T-helper 17 cell (primary cell): ENCODE measurements at places on chromosomes 6 and 20. TPM values are rescaled to one million over a fixed set of nuclear protein-coding genes. Genes with fewer than 3 reads are reported as not detected.

DNA sequence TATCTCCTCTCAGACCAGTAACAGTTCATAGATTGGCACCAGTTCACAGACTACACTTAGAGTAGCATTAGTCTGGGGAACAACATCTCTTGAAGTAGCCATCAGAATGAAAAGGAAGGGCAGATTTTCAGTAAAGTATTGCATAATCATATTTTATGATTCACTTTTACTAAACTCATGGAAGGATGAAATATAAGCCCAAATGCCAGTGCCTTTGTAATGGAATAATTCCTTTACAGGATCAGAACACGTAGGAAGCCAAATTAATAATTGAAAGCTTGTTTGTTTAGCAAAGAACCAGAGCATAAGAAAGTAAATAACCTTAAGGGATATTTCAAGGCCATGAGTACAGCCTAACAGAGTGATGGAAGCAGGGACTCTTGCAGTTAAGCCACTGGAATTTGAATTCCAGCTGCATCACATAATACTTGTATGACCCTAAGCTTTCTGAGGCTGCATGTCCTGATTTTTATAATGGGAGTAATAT lies 11.4 kb upstream of the LOC128125822 start:
- no peak for DNase-seq

The SLC35F1 gene
- not detected for total RNA-seq

DNA sequence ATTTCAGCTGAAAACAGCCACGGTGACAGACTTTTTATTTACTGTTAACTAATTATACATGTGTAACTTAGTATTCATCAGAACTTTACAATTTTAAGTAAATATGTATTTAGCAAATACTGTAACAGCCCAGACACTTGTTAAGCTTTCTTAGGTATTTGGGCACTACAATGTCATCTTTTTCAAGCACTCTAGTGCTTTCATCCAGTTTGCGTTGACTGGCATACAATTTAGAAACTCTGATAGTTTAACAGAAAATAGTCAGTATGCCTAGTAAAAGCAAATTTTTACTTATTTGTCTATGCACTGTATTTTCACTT lies 10.6 kb downstream of the RBM39 start:
- DNase-seq = no peak

DNA sequence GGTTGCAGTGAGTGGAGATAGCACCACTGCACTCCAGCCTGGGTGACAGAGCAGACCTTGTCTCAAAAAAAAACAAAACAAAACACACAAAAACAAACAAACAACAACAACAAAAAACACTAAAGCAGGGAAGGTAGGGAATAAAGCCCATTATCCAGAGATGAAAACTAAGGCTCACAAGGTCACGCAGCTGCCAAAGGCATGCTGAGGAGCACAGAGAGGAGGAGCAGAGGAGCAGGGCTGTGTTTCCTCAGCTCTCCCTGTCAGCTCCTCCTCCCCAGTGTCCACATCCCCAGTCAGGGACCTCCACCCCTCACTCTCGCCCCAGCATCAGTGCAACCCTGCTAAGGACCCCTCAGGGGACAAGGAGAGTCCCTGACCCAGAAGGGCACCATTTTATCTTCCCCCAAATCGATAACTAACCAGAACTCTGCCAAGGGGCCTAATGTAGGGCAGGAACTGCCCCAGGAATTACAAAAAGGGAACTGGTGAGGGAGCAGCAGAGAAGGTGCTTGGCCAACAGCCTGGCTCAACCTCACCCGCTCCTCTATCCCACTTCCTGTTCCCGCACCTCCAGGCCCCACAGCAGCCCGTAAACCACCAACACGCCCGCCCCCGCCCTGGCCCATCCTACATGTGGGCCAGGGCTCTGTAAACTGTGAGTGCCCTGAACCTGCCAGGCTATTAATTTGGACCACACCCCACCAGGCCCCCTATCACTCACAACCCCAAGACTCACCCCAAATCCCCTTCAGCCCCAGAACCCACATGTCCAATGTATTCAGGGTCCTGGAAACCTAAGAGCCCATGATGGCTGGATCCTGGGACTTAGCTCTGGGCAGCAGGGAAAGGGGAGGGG lies 9.0 kb downstream of the TEAD3 start:
- DNase-seq = no peak

DNA sequence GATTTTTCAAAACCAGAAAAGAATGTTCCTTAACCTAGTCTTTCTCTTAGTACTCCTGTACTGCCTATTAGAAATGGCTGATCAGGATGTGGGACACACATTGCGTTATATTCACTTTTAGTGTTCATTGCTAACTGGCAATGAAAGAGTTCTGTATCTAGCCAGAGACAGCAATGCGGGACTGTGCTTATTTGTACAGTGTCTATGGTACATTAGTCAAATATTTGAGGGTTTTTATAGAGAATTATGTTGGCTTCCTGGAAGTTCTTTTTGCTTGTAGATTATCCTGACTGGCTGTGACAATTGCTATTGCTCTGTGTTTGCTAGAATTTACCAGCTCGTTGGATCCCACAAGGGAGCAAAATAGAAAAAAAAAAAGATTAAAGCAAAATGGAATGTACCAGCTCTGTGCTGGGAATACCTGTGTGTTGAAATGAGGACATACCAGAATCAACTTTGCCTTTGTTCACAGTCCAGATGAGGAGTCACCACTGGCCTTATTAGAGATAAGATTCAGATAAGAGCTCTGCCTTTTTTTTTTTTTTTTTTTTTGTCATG lies 22.4 kb upstream of the IFNGR1 start:
- no peak for DNase-seq
